ENCODE measurements at places on chromosomes 16 and 17.

DNA sequence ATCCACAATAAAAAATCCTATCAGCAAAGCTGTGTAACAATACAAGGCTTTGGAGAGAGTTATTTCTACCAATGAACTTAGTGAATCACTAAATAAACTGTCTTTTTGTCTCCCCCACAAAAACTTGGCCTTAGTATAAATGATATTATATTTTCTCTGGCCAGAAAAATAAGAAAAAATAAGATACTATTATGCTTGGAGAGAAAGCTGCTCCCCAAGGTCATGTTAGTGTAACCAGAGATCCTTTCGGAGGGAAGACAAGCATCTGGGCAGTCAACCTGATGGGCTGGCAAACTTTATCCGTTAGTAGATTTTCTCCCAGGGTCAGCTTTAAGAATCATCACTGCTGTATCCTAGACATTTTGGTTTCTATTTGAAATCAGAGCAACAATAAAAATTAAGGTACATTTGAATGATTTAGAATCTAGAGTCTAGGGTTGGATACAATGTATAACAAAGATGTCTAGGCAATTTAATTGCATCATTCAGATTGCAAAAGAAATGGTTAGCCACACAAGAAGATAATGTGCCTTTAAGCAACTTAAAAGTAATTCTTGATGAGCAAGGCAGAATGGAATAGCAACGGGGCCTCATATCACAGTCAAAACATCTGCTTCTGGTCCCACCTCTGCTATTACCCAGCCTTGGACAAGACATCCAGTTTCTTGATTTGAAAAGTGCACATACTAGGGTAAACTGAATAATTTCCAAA, 280.4 kb downstream of the SLC39A11 start:
- no peak for DNase-seq

- no peak for DNase-seq
Observed at GRCh38 chr17:18328643-18329204, 13.6 kb downstream of the SMCR8 start.

DNA sequence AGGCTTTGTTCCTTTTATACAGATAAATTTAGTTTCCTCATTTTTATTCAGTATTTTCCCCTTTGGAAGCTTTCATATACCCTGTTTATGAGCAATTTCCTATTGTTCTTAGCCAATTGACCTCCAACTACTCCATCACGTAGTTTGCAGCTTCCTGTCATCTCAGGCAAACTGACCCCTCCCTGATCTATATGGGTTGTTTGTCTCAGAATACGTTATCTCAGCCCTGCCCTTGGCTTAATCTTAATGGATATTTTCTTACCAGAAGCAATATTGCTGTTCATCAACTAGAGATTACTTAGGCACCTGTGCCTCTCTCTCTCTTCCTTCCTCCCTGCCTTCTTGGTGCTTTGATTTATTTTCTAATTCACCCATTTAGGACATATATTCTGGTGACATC, 81.2 kb downstream of the ZNF18 start:
- no peak for DNase-seq

DNA sequence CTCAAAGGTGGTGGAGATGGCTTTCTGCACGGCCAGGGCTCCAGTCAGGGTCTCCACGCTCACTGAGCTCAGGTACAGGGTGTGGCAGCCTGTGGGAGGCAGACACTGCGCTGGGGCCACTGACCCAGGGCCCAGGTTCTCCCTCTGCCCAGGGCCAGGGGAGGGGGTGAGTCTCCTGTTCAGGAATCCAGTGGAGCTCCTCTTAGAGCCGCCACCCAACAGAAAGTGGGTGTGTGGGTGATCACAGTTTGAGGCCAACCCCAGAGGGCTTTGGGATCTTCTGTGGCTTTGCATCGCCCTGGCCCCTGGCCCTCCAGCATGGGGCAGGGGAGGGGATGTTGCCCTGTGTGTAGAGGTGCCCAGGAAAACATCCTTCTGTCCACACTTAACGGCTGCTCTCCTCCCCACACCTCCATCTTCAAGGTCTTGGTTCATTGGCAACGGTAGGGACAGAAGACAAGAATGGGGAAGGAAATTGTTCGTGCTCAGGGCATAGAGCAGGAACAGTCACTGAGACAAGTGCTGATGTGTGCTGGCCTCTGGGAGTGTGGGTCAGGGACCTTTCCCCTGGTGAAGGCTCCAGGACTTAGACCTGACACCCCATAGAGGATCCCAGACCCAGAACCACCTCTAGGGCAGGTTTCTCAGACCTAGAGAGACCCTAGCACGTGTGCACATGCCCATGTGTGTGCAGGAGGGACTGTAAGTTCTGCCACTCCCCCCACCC, 21.5 kb downstream of the TNS4 start:
- DNase-seq, result no peak

- DNase-seq, result no peak
Observed at GRCh38 chr16:5206331-5206990, 108.9 kb upstream of the EEF2KMT start.

- DNase-seq, result no peak
Observed at GRCh38 chr17:62882284-62882683, 74.2 kb upstream of the MARCHF10 start.

DNA sequence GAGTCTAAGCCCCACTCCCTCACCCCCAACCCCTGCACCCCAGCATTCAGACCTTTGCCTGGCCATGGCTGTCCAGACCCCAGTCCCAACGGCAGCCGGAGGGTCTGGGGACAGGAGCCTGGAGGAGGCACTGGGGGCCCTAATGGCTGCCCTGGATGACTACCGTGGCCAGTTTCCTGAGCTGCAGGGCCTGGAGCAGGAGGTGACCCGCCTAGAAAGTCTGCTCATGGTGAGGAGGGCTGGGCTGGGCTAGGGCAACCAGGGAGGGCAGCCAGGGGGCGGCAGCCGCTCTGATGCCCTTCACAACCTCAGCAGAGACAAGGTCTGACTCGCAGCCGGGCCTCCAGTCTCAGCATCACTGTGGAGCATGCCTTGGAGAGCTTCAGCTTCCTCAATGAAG, 14.4 kb downstream of the RIPOR1 start:
- DNase-seq, result no peak

DNA sequence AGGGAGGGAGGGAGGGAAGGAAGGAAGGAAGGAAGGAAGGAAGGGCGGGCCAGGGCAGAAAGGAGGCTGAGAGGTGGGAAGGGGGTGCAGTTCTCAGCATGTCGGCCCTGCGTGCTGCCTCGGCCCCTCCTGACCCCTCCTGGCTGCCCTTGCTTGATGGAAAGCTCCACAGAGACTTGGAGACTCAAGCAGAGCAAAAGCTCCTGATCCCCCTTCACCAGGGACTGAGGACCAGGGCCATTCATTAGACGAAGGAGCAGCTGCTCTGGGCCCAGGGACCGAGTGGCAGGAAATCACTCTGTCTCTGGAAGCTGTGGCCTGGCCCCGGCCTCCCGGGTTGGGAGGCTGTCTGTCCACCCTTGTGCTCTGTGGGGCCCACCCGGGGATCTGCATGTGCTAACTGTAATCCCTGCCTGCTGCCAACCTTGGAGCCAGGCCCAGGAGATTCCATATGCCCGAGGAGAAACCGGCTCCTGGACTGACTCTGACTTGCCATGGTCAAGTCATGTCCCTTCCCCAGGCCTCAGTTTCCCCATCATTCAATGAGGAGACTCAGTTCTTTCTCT, 27.4 kb upstream of the C1QL1 start:
- no peak for DNase-seq

- DNase-seq, result no peak
Observed at GRCh38 chr17:73432624-73433190, 120.9 kb upstream of the CDC42EP4 start.

DNA sequence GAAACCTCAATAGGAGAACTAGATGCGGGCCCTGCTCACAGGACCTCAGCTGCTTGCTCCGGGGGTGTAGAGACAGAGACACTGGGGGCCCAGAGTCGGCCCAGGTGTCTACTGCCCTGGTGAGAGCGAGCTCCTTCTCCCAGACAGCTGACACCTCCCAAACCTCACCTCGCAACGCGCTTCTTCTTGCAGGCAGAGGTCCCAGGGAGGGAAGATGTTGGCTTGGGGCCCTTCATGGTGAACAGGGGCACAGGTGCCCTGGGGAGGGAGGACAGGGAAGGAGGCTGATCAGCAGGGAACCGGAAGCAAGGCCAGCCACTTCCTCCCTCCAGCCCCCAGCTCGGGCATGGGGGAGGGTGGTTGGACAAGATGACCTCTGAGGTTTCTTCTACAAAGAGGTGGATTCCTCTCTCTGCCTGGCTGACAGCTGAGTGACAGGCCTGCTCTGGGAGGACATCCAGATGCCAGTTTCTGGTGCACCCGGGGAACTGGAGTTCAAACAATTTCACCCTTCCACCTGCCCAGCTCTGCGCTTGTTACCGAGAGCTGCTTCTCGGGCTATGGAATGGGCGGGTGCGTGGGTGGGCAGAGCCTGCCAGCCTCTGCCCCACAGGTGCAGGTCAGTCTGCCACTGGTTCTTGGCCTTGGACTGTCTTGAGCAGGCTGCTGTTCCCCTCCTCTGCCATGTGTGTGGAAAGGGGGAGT, 11.7 kb upstream of the GFAP start:
- no peak for DNase-seq

- peak; percentile 86 for DNase-seq
Observed at GRCh38 chr17:63838631-63839171, 3.8 kb downstream of the SMARCD2 start.

DNA sequence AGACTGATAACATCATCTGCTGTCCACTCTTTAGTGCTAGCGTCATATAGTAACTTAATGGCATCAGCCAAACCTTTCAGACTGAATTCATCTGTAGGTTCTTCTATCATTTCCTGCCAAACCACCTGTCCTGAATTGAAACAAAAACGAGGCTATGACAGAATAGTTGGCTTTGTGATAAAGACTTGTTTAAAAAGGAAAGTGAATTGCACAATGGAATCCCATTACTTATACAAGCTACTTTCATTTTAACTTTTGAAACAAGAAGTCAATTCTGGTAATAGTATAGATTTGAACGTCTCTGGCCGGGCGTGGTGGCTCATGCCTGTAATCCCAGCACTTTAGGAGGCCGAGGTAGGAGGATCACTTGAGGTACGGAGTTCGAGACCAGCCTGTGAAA, 18.2 kb downstream of the LASP1NB start:
- no peak for DNase-seq

- DNase-seq, result no peak
Observed at GRCh38 chr17:57699751-57700219, 45.3 kb downstream of the CCDC182 start.

DNA sequence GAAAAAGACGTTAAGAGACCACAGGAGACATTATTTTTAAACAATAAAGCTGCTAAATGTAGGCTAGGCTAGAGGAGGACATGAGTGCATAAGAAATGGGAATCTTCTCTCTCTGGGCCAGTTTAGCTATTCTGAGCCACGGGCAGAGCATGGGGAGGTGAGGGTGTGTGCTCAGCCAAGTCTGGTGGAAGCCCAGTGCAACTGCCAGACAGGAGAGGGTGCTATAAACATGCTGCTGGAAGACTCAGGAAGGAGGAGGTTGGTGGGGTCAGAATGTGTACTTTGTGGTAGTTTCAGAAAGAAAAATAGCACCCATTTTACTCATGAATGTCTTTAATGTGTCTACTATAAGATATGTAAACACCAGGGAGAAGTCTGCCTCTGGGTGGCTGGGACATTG, 5.9 kb upstream of the SDK2 start:
- DNase-seq, result no peak

DNA sequence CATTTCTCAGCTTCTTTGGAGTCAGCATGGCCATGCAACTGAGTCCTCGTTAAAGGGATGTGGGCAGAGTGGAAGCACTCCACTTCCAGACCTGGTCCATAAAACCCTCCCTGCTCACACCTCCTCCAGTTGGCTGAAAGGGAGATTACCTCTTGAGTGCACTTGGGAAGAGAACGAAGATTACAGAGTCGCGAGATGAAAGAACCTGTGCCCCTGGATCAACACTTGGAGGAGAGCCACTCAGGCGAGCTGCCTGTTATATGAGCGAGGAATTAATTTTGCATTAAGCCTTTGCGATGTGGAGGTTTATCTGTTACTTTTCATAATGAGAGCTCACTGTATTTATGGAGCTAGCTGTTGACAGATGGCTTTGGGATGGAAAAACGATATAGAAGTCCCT, 147.9 kb downstream of the MAF start:
- DNase-seq, result no peak

- no peak for DNase-seq
Observed at GRCh38 chr16:54817940-54818574, 112.6 kb upstream of the IRX5 start.

DNA sequence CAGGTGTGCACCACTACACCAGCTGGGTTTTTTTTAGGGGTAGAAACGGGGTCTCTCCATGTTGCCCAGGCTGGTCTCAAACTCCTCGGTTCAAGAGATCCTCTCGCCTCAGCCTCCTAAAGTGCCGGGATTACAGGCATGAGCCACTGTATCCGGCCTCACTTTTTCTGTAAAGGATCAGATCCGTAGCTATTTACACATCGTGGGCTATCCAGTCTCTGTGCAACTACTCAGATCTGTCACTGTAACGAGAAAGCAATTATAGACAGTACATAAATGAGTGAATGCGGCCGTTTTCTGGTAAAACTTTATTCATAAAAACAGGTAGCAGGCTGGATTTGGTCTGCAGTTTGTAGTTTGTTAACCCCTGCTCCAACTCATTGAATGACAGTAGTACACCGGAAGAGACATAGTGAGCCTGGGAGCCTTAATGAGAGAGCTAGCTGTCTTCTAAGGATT, 44.5 kb downstream of the VMP1 start:
- DNase-seq, result no peak

DNA sequence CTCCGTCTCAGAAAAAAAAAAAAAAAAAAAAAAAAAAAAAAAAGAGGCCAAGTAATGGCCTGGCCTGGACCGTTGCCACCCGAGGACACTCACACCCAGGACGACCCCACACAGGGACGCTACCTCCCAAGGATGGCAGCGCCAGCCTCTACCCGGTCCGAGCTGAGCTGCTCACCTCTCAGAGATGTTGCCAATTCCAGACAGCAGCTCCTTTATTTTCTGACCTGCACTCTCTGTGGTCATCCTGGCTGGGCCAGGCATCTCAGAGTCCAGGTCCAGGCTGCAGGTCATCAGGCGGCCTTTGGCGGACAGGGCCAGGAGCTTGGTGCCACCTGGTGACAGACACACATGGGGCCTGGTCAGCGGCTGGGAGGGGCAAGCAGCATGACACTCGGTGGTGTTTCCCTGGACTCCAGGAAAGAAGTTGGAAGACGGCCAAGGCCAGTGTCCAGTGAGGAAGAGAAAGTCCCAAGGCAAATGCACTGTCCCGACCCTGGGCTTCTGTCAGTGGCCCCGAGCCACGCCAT, 3.1 kb downstream of the FAAP100 start:
- no peak for DNase-seq

- DNase-seq, result no peak
Observed at GRCh38 chr17:50266384-50267073, 7.7 kb upstream of the TMEM92 start.

GRCh38 chr17:50425682-50426471, at the start of gene ACSF2:
ACSF2 (plus strand) TSS chr17:50426218; CDS start chr17:50426262, 44 bp downstream.
- no peak for DNase-seq

GRCh38 chr16:85948138-85948509, 49.2 kb downstream of the IRF8 start:
- DNase-seq, result no peak

Measured in hippocampal formation (tissue), 2 donors.